ENCODE measurements at places on chromosomes 6 and 20. TPM values are rescaled to one million over a fixed set of nuclear protein-coding genes. Genes with fewer than 3 reads are reported as not detected.

RAET1L gene
- not detected for total RNA-seq

BNIP5 gene
- total RNA-seq: not detected

CDKAL1 gene
- total RNA-seq: 4.5 TPM

CGA gene
- total RNA-seq: not detected
